HT-29 (cell line): ENCODE measurements at places on chromosomes 13 and 19.

- DNase-seq = no peak
These were observed 148.3 kb downstream of the PDS5B start for GRCh38 chr13:32734511-32734910.

- no peak for DNase-seq
These were observed 12.8 kb downstream of the STX10 start for GRCh38 chr19:13137290-13137794.

- DNase-seq = peak; percentile 36
These were observed 7.8 kb upstream of the KLK14 start for GRCh38 chr19:51090471-51090870.

GRCh38 chr13:94317063-94317491, 162.4 kb downstream of the DCT start:
- no peak for DNase-seq
